Transverse colon (tissue), 4 donors: ENCODE measurements at places on chromosomes 4 and X. TPM values are rescaled to one million over a fixed set of nuclear protein-coding genes. Genes with fewer than 3 reads are reported as not detected.
A peak's percentile ranks its signal among the peaks of the same experiment; 100 is the strongest.

SH3RF1 gene
- total RNA-seq = 53.5 TPM

MSANTD1 gene
- not detected for total RNA-seq

GSX2 gene
- not detected for total RNA-seq

GRID2 gene
- 0.16 TPM for total RNA-seq

- no peak overlapping the region for H3K4me3 ChIP-seq
- H3K36me3 ChIP-seq = no peaks in the 10 kb centered on the region
- no peaks in the 10 kb centered on the region for H3K27me3 ChIP-seq
These were observed 24.8 kb downstream of the RTL9 start for GRCh38 chrX:110383414-110383813.

DNA sequence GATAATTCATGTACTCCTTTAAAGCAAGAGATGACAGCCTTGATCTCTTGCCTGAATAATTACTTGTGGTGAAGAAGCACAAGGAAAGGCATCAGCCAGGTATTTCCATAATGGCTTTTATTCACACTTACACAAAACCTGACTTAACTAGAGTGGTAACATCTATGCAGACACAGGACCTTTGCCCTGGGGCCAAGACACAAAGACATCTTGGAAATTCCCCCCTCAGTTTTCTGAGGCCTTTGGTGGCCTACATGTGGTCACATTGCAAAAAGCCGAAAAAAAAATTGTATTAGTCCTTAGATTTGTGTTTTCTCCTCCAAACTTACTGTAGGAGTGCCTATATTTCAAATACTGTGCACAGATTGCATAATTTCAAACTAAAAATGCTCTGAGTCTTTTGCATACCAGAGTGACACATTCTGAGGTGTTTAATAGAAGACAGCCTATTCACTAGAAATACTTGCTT is 172.4 kb downstream of the PDGFC start:
- H3K36me3 ChIP-seq = no peaks in the 10 kb centered on the region
- no peak overlapping the region for H3K4me3 ChIP-seq
- DNase-seq = no peak
- no peaks in the 10 kb centered on the region for H3K27me3 ChIP-seq
- H3K4me1 ChIP-seq = no peaks in the 10 kb centered on the region

DNA sequence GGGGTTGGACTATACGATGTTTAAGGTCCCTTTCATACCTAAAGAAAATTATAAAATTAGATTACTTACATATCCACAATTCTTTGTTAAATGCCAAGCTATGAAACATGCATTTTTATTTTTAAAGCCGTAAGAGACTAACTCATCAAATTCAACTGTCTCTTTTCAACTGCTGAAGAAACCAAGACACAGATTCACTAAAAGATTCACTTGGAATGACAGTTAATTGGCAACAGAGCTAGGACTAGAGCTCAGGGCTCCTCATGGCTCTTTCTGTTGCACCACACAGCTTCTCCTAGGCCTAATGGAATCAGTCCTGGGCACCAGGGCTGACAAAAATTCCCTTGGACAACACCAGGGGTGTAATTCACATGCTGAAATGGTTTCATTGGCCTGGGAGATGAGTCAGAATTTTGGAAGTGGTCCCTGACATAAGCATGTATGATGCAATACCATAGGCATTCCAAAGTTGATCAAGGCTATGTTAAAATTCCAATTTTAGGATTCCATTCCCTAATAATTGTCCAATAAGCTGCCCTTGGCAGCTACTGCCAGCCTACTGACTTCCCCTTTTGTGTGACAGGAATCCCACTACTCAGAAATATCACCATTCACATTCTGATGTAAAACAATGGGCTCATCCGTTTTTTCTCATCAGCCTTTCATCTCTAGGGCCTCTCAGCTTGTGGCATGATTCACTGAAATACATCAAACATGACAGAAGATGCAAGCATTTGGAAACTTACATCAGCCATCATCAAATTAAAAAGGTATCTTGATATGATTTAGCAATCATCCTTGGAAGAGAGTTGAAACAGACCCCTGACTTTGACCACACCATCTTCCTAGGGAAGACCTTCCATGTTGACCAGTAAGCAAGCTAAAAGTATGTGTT is 54.2 kb downstream of the PLAC1 start:
- H3K4me1 ChIP-seq = peaks cover 3% of the 10 kb centered on the region
- H3K27ac ChIP-seq = no peak overlapping the region
- H3K36me3 ChIP-seq = no peaks in the 10 kb centered on the region
- no peak overlapping the region for H3K4me3 ChIP-seq

DNA sequence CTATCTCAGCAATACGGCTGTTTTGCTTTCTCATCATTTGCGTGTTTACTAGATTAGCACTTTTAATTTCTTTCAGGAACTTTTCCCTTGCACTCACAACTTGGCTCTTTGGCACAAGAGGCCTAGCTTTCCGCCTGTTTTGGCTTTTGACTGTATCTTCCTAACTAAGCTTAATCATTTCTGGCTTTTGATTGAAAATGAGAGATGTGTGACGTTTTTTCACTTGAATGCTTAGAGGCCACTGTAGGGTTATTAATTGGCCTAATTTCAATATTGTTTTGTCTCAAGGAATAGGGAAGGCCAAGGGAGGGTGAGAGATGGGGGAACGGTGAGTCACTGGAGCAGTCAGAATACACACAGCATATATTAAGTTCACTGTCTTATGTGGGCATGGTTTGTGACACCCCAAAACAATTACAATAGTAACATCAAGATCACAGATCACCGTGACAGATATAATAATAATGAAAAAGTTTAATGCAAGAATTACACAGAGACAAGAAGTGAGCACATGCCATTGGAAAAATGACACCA is 27.3 kb downstream of the MND1 start:
- no peak overlapping the region for H3K27ac ChIP-seq
- H3K27me3 ChIP-seq = no peaks in the 10 kb centered on the region
- H3K4me1 ChIP-seq = no peaks in the 10 kb centered on the region
- no peak for DNase-seq

- no peak for DNase-seq
- no peaks in the 10 kb centered on the region for H3K27me3 ChIP-seq
- no peak overlapping the region for H3K4me3 ChIP-seq
- no peak overlapping the region for H3K27ac ChIP-seq
- no peaks in the 10 kb centered on the region for H3K36me3 ChIP-seq
These were observed 169.9 kb upstream of the LDB2 start for GRCh38 chr4:17068392-17068791.

DNA sequence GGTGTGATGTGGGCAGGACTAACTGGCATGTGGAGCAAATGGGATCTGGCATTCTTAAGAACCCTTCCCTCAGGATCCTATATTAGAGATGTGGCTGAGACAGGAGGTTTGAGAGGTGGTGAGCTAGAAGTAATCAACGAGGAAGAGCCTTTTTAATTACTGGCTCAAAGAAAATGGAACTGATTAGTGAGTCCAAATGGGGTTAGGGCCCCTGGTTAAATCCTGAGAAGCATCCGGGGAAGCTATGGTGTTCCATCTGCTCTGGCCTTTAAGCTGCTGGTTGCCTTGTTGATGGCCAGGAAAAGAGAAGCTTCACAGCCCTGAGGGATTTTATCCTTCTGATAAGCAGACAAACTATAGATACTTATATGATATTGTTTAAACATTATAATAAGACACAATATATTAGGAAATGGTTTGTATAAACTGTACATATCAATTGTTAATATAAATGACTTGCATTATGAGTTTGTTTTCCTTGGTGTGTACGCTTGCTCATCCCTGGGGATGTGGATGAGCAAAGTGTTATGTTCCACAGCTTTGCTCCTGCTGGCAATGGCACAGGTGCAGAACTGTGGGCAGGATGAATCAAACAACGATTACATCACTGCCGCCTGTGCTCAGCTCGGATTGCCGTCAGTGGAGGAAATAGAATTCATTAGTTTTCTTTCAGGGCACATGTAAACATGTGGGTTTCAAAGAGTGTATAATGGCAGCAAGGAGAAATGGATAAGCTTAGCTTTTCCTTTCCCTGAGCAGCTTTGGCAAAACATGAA is 328.6 kb upstream of the ARX start:
- H3K36me3 ChIP-seq = no peaks in the 10 kb centered on the region
- H3K4me1 ChIP-seq = no peaks in the 10 kb centered on the region
- H3K27me3 ChIP-seq = no peaks in the 10 kb centered on the region
- no peak for DNase-seq
- H3K4me3 ChIP-seq = no peak overlapping the region

GRCh38 chrX:41047878-41048534 is 37.2 kb upstream of the USP9X start:
- peak; percentile 62 for DNase-seq
- H3K27ac ChIP-seq = peak overlapping the region; percentile 68
- H3K27me3 ChIP-seq = no peaks in the 10 kb centered on the region
- H3K4me3 ChIP-seq = no peak overlapping the region

GRCh38 chr4:72702948-72703347 is 133.9 kb upstream of the ADAMTS3 start:
- H3K27ac ChIP-seq = no peak overlapping the region
- H3K4me1 ChIP-seq = no peaks in the 10 kb centered on the region
- H3K27me3 ChIP-seq = no peaks in the 10 kb centered on the region

DNA sequence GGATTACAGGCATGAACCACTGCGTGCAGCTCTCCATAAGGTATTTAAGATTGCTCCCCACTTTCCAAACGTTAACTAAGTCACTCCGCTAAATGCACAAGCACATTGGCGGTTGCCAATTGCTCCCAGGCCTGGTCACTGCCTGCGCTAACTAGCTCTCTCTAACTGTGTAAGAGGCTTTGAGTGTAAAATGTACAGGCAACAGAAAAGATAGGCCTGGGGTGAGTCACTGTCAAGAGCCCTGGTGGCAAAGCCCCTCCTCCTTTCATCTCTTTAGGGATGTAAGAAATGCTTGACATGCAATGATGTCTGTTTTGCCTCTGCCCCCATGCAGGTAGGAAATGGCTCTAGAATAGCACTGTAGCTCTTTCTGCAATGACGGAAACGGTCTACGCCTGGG is 329.7 kb upstream of the GATB start:
- no peaks in the 10 kb centered on the region for H3K4me1 ChIP-seq
- no peak for DNase-seq
- H3K4me3 ChIP-seq = no peak overlapping the region
- H3K36me3 ChIP-seq = no peaks in the 10 kb centered on the region

- H3K4me1 ChIP-seq = no peaks in the 10 kb centered on the region
- no peak overlapping the region for H3K4me3 ChIP-seq
- H3K36me3 ChIP-seq = no peaks in the 10 kb centered on the region
- DNase-seq = no peak
- H3K27me3 ChIP-seq = no peaks in the 10 kb centered on the region
These were observed 151.5 kb downstream of the PLS3 start for GRCh38 chrX:115712484-115712883.

DNA sequence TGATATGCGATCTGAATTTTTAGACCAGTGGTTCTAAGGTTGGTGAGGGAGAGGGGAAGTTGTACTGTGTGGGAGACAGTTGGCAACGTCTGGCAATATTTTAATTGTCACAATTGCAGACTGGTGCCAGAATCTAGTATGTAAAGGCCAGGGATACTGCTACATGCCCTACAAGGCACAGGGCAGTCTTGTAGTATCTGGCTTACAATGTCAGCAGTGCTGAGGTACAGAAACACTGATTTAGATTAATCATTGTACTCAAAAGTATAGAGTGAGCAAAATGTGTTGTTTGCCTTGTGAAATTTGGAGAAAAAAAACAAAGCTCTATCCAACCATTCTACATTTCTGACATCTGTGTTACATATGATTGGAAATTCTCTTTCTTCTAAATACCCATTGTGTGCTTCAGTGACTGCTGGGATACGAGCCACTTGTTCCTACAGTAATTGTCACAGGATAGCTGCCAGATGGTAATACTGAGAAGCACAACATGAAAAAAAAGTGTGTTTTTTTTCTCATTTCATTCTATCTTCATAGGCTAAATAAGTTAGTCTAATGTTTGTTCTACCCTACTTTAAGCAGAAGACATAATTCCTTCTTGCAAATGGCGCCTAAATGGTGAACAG is 526.7 kb upstream of the AGA start:
- H3K4me3 ChIP-seq = no peak overlapping the region
- DNase-seq = no peak
- no peak overlapping the region for H3K27ac ChIP-seq
- no peaks in the 10 kb centered on the region for H3K36me3 ChIP-seq

- H3K4me1 ChIP-seq = no peaks in the 10 kb centered on the region
- H3K27ac ChIP-seq = no peak overlapping the region
- no peak overlapping the region for H3K4me3 ChIP-seq
- no peak for DNase-seq
These were observed 437.6 kb upstream of the AGA start for GRCh38 chr4:177879851-177880250.

DNA sequence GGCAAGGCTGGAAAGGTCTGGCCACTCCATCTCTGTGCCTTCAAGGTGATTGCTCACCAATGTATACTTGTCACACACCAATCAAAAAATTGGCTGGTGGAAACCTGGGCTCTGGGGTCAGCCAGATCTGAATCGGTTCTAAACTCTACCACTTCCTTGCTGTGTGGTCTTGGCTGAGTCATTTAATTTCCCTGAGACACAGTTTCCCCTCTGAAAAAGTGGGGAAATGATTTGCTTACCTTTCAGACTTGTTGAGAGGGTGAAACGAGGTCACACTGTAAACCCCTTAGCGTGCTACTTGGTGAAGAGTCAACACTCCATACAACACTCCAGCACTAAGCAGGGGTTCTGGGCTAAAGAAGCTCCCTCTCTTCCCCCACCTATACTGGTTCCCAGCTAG is 252.3 kb upstream of the ZIC3 start:
- no peaks in the 10 kb centered on the region for H3K4me1 ChIP-seq
- no peaks in the 10 kb centered on the region for H3K36me3 ChIP-seq
- DNase-seq = no peak
- H3K4me3 ChIP-seq = no peak overlapping the region
- no peaks in the 10 kb centered on the region for H3K27me3 ChIP-seq

- H3K36me3 ChIP-seq = no peaks in the 10 kb centered on the region
- H3K27ac ChIP-seq = peak overlapping the region; percentile 97
- no peak overlapping the region for H3K4me3 ChIP-seq
- no peak for DNase-seq
- H3K4me1 ChIP-seq = peaks cover 35% of the 10 kb centered on the region
These were observed 2.0 kb downstream of the TMEM165 start for GRCh38 chr4:55397520-55398321.

DNA sequence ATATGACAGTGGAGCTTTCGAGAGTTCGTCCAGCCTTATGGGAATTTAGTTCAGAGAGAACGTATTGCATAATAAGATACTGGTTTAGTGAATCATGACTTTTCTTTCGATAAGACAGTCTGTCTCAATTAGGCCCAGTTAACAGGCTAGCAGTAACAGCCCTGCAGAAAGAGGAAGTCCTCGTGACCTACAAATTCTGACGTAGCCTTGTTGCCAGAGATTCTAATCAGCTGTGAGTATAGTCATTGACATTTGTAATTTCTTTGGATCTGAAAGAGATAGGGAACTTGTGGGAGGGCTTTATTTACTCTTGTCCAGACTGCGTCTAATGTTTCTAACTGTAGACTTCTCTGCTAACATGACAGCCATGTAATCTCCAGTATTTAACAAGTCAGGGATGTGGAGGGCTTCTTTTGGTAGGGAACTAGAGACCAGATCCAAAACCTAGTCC is 15.8 kb downstream of the ART3 start:
- H3K4me1 ChIP-seq = no peaks in the 10 kb centered on the region
- no peak overlapping the region for H3K27ac ChIP-seq
- H3K36me3 ChIP-seq = no peaks in the 10 kb centered on the region
- DNase-seq = no peak
- H3K27me3 ChIP-seq = no peaks in the 10 kb centered on the region
- no peak overlapping the region for H3K4me3 ChIP-seq
